ENCODE measurements at places on chromosomes 12 and 14.

- no peak for DNase-seq
Measured at GRCh38 chr12:67917811-67918210, 71.4 kb upstream of the IFNG-AS1 start.

GRCh38 chr12:2351161-2351560, 298.4 kb downstream of the CACNA1C start:
- DNase-seq = no peak

DNA sequence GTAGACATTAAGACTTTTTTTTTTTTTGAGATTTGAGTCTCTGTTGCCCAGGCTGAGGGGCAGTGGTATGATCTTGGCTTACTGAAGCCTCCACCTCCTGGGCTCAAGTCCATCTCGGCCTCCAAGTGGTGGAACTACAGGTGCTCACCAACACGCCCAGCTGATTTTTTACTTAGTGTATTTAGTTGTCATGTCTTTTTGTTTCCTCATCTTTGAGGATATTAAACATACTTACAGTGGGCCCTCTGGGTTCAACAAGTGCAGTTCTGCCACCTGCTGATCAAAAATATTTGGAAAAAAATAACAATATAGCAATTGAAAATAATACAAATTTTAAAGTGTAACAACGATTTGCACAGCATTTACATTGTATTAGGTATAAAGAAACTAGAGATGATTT, 4.4 kb upstream of the B4GALNT1 start:
- no peak for DNase-seq

- DNase-seq = no peak
Measured at GRCh38 chr12:128091101-128091720, 175.8 kb upstream of the TMEM132C start.

DNA sequence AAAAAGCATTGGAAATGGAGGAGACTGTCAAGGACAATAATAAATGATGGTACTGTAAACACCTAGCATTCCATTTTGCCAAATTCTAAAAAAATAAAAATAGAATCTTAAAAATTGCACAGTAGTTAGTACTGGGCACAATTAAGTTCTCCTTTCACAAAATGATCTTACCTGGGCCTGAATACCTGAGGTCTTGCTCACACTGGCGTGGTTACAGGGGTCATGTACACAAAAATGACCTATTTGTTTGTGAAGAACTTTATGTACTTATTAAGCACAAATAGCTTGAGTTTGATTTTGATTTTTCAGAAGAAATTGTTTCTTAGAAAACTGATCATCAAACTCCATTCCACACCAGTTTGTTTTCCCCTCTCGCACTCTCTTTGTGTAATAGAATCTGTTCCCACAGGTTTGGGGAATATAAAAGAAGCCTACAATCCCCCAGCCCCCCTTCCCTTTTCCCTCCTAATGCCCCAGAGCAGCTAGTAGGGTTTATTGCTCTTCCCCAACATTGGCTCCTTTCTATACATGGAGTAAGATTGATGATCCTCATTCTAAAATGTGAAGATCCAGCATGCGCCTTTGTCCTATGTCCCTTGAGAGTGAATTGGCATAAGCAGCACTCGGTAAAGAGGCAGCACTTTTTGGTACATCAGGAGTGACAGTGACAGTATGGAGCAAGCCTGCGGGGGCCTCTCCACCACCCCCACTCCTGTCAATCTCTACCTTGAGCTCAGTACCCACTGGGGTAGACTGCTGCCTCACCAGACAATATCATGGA, 204.3 kb downstream of the ASCL1 start:
- DNase-seq = no peak

DNA sequence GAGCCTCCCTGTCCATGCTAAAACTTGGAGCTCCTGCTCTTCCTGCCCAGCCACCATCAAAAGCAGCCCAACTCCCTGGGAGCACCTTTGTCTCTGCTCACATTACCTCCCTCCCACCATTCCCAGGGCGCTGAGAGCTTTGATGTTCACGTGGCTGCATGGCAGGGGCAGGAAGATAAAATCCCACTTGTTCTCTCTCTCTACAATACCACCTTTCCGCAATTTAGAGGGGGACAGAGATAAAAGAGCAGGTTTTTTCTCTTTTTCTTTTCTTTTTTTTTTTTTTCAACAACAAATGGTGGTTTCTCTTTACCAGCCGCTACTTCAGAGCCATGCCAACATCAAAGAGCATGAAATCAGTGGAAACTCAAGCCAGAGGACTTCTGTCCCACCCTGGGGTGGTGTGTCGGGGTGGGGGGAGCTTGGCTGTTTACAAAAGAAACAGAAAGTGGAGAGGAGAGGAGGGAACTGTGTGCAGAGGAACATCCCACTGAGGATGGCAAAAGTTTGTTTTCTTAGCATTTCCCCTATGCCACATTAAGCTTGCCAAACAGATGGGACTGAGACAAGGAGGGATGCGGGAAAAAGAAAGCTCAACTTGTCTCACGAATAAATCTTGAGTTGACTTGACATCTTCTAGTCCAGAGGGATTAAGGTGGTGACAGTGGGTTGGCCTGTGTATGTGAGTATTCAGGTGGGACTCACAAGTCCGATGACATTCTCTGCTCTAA, 103.7 kb upstream of the NUDT4 start:
- DNase-seq = no peak

DNA sequence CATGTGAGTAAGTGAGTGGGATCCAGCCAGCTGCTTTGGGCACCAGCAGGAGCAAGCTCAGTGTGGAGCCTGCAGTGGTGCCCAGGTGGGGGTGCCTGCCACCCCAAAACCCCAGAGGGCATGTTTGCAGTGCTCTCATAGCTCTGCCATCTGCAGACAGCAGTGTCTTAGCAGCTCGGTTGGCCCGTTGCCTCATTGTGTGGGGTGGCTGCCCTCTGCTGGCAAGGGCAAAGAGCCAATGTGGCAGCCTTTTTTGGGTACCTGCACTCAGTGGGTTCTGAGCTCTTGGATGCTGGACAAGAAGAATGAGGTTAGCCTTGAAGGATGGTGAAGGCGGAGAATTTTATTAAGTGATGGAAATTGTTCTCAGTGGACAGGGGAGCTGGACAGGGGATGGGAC, 52.3 kb downstream of the NEUROD4 start:
- no peak for DNase-seq

- no peak for DNase-seq
Measured at GRCh38 chr14:68888025-68888850, 90.9 kb downstream of the ACTN1 start.

GRCh38 chr12:42568952-42569915, 20.3 kb downstream of the PRICKLE1 start:
- no peak for DNase-seq

DNA sequence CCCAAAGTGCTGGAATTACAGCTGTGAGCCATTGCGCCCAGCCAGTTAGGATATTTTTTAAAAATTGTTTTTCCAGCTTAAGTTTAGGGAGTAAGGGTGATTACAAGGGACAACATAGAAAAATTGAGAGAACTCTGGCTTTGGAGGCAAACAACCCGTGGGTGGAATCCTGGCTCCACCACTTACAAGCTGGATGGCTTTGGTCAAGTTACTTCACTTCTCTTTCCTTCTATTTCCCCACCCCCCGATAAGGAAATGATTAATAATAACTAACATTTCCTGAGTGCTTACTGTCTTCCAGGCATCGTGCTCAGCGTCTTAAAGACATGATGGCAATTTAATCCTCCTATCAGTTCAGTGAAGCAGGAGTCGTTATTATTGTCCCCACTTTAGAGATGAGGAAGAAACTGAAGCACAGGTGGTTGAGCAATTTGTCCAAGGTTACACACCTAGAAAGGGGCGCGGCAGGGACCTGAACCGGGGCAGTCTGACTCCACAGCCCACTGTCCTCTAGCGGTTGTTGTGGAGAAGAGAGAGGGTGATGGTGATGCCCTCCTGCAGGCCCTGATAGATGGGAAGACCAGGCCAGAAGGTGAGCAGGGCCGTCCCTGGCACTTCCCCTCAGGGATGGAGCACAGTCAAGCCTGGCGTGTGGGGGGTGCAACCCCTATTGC, 16.7 kb upstream of the FAIM2 start:
- DNase-seq = no peak

- no peak for DNase-seq
Measured at GRCh38 chr14:58547649-58548048, 90.1 kb upstream of the DACT1 start.

GRCh38 chr14:60865378-60866127, 115.3 kb downstream of the TRMT5 start:
- no peak for DNase-seq

- no peak for DNase-seq
Measured at GRCh38 chr12:67804168-67804567, 155.6 kb downstream of the DYRK2 start.

DNA sequence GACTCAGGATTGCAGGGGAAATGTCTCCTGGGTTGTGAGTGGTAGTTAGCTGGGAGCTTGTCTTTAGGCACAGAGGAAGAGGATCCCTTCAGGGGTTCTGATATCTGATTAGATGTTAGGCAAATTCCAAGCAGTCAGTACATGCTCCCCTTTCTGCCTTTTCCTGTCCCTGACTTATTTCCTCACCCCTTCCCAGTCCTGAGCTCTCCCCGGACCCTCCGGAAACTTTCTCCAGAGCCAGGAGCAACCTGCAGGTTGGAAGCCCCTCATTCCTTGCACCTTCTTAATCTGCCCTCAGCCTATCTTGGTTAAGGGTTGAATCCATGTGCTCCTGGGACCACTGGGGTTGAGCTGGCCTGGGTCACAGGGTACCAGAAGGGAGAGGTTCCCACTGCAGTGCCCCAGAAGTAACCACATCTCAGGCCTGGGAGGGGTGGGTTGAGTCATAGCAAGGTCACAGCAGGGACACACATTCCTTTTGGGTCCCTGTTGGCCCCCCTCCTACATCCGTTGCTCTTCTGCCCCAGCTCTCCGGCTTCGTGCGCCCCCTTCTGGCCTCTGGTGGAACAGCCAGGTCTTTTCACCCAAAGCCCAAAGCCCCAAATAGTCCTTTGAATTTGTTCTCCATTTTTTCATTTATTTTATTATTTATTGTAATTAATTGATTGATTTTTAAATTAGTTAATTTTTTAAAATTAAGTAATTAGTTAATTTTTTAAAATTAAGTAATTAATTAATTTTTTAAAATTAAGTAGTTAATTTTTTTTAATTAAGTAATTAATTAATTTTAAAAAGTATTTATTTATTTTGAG, 1.8 kb downstream of the IGFBP6 start:
- peak; percentile 73 for DNase-seq

GRCh38 chr12:109765446-109765810, 51.8 kb downstream of the FAM222A start:
- no peak for DNase-seq

DNA sequence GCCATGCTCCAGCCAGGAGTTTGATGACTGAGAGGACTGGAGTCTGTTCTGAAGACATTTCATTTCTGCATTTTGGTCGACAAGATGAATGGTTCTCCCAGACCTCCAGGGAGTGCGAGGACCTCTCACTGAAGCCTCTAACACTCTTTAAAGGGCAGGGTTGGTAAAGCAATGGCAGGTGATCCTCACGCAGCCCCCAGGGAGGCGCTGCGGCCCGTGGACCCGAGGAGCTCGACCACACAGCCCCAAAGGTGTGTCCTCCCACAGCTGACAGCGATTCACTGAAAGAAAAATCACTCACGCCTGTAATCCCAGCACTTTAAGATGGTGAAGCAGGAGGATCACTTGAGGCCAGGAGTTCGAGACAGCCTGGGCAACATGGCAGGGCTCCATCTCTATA, 183.8 kb upstream of the SFSWAP start:
- no peak for DNase-seq

All from forelimb muscle (tissue), 1 donor.